ENCODE measurements at places on chromosomes 2 and 18.

DNA sequence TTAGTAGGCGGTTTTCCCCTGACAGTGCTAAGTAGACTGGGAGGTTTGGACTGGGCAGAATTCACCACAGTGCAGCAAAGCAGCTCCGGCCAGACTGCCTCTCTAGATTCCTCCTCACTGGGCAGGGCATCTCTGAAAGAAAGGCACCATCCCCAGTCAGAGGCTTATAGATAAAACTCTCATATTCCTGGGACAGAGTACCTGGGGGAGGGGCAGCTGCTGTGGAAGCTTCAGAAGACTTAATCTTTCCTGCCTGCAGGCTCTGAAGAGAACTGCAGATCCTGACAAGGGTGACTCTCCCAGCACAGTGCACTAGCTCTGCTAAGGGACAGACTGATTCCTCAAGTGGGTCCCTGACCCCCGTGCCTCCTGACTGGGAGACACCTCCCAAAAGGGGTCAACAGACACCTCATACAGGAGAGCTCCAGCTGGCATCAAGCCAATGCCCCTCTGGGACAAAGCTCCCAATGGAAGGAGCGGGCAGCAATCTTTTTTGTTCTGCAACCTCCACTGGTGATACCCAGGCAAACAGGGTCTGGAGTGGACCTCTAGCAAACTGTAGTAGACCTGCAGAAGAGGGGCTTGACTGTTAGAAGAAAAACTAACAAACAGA is 266.8 kb upstream of the CRIM1 start:
- ATAC-seq: no peak

- ATAC-seq: no peak
Measured at GRCh38 chr2:104050656-104051242, 803.2 kb upstream of the POU3F3 start.

DNA sequence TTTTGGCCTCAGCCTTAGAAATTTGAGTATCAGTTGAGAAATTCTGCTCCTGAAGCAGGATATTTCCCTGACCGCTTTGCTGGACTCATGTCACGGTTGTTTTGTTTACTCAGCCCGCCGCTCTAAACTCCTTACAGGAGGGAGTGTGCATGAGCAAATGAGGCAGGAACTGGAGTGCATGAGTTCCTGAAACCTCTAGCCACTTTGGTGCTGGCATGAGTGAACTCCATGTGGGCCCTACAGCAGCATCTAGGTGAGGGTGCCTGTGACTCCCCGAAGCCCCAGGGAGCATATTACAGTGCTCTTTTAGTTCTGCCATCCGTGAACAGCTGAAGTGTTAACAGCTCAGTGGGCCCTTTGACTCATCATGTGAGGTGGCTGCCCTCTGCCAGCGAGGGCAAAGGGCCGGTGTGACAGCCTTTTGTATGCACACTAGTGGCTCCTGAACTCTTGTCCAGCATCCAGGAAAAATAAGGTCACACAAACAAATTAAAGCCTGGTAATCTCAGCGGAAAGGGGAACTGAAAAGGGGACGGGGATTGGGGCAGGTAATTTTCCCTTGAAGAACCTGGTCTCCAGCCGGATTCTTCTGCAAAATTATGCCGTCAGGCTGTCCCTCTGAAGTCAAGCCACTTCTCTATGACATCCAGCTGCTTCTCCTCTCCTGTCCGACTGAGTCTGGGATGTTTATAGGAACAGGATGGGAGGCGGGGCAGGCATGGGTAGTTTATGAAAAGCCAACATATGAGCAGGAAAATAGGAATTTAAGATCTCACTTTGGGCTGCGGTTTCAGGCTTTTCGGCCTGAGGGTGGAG is 1668.7 kb downstream of the SUCLG1 start:
- ATAC-seq: no peak

DNA sequence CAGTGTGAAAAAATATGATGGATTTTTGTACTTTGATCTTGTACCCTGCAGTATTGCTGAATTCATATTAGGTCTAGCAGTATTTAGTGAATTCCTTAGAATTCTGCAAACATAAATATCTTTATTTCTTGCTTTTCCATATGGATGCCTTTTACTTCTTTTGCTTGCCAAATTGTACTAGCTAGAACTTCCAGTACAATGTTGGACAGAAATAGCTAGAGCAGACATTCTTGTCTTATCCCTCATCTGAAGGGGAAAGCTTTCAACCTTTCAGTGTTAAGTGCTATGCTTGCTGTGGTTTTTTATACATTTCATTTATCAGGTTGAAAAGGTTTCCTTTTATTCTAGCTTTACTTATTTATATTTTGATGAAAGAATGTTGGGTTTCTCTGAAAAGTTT is 1321.9 kb upstream of the CHAC2 start:
- ATAC-seq: no peak

GRCh38 chr2:62604336-62604735 is 98.3 kb upstream of the TMEM17 start:
- no peak for ATAC-seq

DNA sequence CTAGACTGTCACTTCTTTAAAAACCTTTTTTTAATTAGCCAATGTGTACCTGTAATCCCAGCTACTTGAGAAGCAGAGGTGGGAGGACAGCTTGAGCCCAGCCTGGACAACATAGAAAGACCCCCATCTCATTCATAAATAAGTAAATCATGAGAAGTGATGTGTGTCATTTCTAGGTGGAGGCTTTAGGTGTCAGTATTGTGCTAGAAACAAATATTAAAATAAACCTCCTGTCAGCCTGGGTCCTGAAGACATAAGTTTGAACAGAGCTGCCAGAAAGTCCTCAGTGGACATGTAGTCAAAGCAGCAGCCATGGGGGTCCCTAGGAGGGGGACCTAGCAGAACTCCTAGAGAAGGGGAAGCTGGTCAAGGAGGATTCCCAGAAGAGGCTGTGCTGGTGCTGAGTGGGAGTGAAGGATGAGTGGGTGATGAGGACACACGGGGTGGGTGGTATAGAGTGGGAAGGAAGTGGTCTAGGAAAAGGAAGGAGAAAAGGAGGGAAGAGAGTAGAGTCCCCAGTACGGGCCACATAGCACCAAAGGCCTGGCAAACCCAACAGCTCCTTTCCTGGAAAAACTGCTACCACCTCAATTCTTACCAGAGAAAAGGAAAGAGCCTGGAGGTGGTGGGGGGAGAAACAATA is 316.6 kb upstream of the NCKAP5 start:
- no peak for ATAC-seq

DNA sequence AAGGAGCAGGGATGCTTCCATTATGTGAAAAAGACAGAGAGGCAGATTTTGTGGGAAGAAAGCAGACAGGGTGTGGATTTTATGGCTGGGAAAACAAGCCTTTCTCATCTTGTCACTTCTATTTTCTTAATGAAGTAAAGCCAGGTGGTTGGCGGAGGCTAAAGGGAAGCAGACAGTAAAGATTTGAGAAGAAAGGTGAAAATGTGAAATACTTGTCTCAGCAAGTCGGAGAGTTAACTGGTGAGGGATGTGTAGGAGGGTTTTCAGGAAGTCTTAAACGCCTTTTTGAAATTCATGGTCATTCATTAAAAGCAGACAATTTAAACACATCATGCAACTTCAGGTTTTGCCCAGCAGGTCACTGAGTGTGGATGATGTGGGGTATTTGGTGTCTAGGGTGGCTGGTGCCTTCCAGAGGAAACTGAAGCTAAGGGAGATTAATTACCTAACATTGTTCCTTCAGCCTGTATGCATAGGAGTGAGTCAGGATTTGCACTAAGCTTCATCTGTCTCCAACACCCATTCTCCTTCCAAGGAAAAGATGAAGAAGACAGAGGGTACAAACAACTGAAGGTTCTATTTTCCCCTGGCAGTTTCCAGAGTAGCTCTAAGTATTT is 20.7 kb downstream of the SLC14A2 start:
- ATAC-seq: no peak

- no peak for ATAC-seq
Measured at GRCh38 chr18:32126538-32126937, 34.9 kb downstream of the RNF138 start.

All from activated T-helper 17 cell treated with anti-CD3 and anti-CD28 coated beads, Interleukin-2, amount 50 U/mL, for 72 hours (primary cell).